ENCODE measurements at places on chromosomes 13 and 19.

GRCh38 chr13:113297370-113298042 lies 467 bp downstream of the LAMP1 start:
- no peak for DNase-seq

GRCh38 chr13:75581874-75582640 lies 32.5 kb downstream of the UCHL3 start:
- DNase-seq: no peak

- DNase-seq: no peak
Observed at GRCh38 chr19:55116232-55116858, 1.1 kb downstream of the PPP1R12C start.

GRCh38 chr13:49421391-49421790 lies 22.5 kb downstream of the CAB39L start:
- no peak for DNase-seq

DNA sequence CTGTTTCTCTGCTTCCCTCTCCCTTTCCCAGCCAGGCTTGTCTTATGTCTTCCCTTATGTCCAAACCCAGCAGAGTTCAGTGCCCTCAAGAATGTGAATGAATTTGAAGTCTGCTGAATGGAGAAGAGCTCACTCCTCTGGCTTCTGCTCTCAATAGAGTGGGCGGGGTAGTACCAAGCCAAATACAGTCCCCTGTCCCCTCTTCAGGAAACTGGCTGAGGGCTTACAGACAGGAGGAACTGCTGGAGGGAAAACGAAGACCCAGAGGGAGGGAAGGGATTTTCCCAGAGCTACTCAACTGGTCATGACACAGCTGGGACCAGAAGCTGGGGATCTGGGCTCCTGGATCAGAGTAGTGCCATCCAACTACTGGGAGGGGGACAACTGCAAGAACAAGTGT lies 32.9 kb upstream of the POU2F2 start:
- no peak for DNase-seq

Data from NCI-H1048 (cell line).